NCI-H524 treated with DMSO at 0.1 percent for 48 hours (cell line): ENCODE measurements at places on chromosomes 16 and 17.
A peak's percentile ranks its signal among the peaks of the same experiment; 100 is the strongest.

GRCh38 chr17:75205793-75206163 lies 299 bp downstream of the NUP85 start:
- DNase-seq: no peak

DNA sequence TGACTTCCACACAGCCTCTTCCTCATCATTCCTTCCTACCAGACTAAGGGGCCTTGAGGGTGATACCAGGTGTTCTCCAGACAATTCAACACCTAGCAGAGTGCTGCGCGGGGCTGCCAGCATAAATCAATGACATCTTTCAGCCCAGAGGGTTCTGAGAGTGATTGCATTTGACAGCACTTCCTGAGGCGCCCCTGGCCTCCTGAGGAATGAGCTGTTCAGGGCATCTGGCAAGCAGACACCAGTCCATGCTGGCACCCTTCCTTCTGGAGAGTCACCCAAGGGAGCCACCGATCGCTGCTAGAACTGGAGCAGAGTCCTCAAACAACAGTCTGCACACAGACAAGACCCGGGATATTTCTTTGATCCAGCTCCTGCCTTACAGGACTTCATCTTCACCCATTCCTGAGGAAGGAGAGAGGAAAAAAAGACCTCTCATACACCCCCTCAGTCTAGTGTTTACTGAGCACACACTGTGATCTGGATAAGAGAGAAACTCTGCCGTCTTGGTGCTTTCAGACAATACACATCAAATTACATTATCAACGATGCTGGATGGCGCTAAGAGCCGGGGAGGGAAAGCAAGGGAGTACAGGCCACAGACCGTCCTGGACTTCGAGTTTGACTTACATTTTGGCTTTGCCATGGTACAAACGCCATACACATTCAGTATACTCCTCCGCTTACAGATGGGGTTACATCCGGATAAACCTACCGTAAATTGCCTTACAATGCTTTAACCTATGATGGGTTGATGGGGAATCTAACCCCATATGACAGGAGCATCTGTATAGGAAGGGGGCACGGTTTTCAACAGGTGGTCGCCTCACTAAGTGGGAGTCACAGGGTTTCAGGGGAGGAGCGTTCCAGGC lies 23.0 kb downstream of the NPTX1 start:
- no peak for DNase-seq

DNA sequence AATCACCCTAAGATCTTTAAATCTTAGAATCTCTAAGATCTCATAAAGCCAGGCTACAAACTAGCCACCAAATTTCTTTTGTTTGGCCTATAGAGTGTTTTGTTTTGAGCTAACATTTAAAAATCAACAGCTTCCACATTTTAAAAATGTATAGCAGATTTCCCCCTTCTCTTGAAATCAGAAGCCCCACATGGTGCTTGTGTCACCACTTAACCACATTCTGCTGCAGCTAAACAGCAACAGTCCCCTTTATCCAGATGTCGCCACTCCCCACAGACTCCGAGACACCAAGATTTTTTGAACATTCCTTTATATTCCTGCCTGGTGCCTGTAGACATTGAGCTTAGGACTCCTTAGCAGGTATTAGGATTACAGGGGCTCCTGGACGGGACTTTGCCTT lies 16.0 kb downstream of the GUCY2D start:
- DNase-seq: no peak

GRCh38 chr17:27521281-27522027 lies 65.2 kb downstream of the KSR1 start:
- no peak for DNase-seq

- DNase-seq: peak; percentile 33
Measured at GRCh38 chr17:60525685-60526514, at the start of gene APPBP2. Gene APPBP2 (minus strand): TSS chr17:60526242. CDS start chr17:60525931, 311 bp downstream.

GRCh38 chr16:23014592-23014991 lies 134.7 kb downstream of the USP31 start:
- DNase-seq: no peak

GRCh38 chr17:72416054-72416675 lies 295.3 kb downstream of the SOX9 start:
- no peak for DNase-seq
